Effector CD4-positive, alpha-beta T cell (primary cell): ENCODE measurements at places on chromosomes 12 and 14.

DNA sequence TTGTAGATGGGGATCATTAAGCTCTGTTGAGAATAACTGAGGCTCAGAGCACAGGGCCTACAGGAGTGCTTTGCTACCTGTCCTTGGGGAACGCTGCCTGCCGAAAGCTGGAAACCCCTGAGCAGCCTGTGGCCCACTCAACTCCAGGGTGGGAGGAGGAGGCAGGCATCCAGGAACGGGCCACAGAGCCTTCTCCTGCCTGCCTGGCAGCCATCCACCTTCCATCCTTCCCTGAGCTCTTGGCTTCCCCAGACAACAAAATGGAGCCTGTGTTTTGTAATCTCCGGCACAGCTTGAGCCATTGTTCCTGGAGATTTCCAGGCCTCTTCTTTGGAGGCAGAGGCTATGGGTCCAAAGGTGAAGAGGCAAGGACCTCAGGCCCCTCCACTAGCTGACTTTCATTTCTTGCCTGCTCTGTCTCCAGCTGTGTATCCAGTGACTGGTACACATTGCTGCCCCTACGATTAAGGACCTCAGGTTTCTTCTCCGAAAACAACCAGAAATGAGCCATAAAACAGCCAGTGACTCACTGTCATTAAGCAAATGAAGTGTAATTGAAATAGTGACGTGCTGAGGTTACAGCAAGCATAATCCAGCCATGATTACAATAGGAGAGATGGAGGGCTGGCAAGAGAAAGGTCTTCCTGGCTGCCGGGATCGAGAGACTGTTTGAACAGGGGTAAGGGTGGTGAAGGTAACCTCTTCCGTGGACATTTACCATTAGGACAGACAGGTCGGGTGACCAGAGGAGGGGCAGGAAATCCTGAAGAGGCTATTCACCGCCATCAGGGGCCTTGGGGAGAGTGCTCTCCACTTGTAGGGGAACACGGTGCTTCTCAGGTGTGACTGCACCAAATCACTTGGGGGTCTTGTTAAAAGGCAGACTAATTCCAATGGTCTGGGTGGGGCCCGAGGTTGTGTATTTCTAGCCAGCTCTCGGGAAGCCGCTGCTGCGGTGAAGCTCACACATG lies 56.3 kb upstream of the KCNA5 start:
- DNase-seq, result no peak

DNA sequence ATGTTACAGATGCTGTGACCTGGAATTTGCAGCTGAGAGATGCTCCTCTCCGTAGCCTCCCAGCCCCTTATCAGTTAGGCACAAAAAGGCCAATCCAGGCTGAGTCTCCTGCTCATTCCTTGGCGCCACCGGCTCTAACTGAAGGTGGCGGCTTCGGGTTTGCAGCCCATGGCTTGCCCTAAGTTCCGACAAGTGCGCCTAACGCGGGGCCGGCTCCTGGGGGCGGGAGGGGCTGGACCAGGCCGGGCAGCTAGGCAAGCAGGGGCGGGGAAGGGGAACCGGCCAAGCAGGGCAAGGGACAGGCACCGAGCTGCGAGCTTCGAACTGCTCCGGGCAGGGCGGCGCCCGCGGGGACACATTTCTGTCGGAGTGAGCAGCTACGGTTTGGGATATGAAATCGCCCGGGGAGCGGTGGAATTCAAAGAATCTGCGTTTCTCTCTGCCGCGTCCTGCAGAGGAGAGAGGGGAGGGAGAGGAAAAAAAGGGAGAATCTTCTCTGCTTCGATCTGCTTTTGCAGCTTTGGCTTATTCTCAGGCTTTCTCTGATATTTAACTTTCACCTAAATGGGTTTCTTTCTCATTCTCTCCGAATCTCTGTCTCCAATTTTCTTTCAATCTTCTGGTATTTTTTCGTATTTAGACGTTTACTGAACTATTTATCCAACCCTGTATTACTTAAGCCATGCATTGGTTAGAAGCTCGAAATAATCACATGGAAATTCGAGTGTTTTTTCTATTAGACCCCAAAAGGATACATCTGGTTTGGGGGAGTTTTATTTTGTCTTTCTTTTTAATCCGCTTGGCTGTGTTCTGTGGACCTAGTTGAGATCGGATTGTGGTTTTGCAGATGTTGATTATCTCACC lies 1.6 kb upstream of the HOXC12 start:
- no peak for DNase-seq

DNA sequence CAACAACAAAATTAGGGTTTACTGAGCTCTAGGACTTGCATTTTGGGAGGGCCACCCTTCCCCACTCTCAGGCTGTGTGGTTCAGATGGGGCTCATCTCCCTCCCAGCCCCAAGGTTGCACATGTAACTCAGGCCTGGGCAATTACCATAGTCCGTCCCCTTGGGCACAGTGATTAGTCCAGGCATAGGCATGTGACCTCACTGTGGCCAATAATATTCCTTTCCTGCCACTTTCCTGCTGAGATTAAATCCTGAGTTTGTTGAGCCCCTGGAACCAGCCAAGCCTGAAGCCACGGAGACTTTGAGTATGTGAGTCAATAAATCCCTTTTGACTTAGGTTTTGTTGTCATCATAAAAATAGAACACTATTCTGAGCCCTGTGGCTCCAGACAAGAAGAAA lies 113.0 kb downstream of the AACS start:
- no peak for DNase-seq

- no peak for DNase-seq
These were observed 40.9 kb upstream of the TOMM20L start for GRCh38 chr14:58354808-58355207.

DNA sequence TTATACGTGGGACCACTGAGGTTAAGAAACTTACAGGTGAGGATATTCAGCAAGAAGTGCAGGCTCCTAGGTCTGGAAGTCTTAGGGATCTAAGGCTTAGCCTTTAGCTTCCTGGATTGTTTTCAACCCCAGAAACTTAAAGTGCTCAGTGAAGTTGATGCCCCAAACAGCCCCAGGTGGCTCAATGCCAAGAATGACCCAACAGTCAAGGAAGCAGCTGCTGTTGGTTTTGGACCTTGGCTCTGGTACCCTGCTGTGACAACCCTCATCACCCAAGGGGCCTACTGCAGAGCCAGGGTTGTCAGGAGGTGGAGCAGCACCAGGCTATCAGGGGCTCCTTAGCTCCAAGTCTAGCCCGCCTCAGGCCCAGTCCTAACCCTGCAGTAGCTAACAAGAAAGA lies 36.8 kb downstream of the VDR start:
- DNase-seq, result no peak

- no peak for DNase-seq
These were observed 55.8 kb downstream of the TBX3 start for GRCh38 chr12:114628199-114628598.

- no peak for DNase-seq
These were observed 245.9 kb downstream of the CHST11 start for GRCh38 chr12:104702565-104703139.

GRCh38 chr14:100052819-100053218 lies 12.4 kb upstream of the EVL start:
- DNase-seq, result no peak
